Right lobe of liver (tissue), 6 donors: ENCODE measurements at places on chromosomes 7 and 10. TPM values are rescaled to one million over a fixed set of nuclear protein-coding genes. Genes with fewer than 3 reads are reported as not detected.

GRCh38 chr10:119217991-119218490, 10.7 kb downstream of the GRK5 start:
- no peaks in the 10 kb centered on the region for H3K36me3 ChIP-seq
- H3K4me3 ChIP-seq = no peak overlapping the region
- H3K27ac ChIP-seq = no peak overlapping the region

DNA sequence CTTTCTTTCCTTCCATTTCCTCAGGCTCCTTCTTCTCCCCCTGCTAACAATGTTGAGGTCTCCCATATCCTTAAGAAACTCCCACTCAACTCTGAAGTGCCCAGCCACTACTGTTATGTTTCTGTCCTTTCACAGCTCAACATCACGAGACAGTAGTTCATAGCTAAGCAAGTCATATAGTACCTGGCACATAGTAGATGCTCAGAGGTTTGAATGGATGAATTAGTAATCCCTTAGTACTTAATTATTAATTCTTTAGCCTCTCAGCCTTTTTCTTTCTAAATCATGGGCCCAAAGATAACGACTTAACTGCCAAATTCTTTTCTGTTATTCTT, 22.6 kb downstream of the CSGALNACT2 start:
- no peak for DNase-seq
- no peak overlapping the region for H3K4me3 ChIP-seq
- H3K27ac ChIP-seq = no peak overlapping the region
- H3K27me3 ChIP-seq = no peaks in the 10 kb centered on the region
- H3K4me1 ChIP-seq = no peaks in the 10 kb centered on the region
- H3K36me3 ChIP-seq = no peaks in the 10 kb centered on the region

DNA sequence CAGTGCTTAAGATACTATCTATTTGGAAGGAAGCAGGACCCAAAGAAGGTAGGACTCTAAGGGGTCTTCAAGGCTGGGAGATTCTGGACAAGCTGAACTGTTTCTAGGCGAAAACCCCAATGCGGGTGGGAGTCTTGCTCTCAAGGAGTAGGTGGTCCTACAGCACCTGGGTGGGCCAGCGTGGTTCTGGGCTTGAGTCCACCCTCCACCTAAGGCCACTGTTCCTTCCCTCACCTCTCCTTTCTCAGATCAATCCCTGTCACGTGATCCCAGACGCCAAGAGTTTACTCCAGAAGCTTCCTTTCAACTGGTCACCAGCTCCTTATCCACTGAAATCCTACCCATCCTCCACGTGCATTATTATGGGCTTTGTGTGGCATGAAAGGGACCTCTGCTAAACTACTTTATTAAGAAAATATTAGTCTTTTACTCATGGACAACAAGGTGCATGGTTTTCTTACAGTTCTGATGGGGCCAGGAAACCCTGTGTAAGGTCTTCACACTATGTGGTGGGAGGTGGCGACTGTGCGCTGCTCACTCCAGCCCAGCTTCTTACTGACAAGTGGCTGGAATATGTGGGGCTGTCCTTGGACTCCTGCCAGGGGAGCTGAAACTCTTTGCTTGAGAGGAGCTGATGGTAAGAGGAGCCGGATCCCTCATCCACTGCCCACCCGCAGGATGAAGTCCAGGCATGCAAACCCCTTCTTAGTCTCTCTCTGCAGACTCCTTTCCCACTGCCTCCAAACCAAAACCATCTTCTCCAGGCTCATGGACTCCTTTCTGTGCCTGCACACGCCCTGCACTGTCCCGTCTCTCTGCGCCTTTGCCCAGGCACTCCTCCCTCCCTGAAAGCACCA, 1.6 kb downstream of the ZNF746 start:
- DNase-seq = peak; percentile 83
- H3K4me3 ChIP-seq = peak overlapping the region; percentile 67
- H3K27ac ChIP-seq = no peak overlapping the region
- H3K4me1 ChIP-seq = peaks cover 16% of the 10 kb centered on the region
- peaks cover 6% of the 10 kb centered on the region for H3K36me3 ChIP-seq
- no peaks in the 10 kb centered on the region for H3K27me3 ChIP-seq

- H3K27me3 ChIP-seq = no peaks in the 10 kb centered on the region
- no peaks in the 10 kb centered on the region for H3K4me1 ChIP-seq
- H3K4me3 ChIP-seq = no peak overlapping the region
- no peak overlapping the region for H3K27ac ChIP-seq
Observed at GRCh38 chr7:7188091-7188490, 5.7 kb downstream of the C1GALT1 start.

The IQCE gene
- 7.0 TPM for total RNA-seq

DNA sequence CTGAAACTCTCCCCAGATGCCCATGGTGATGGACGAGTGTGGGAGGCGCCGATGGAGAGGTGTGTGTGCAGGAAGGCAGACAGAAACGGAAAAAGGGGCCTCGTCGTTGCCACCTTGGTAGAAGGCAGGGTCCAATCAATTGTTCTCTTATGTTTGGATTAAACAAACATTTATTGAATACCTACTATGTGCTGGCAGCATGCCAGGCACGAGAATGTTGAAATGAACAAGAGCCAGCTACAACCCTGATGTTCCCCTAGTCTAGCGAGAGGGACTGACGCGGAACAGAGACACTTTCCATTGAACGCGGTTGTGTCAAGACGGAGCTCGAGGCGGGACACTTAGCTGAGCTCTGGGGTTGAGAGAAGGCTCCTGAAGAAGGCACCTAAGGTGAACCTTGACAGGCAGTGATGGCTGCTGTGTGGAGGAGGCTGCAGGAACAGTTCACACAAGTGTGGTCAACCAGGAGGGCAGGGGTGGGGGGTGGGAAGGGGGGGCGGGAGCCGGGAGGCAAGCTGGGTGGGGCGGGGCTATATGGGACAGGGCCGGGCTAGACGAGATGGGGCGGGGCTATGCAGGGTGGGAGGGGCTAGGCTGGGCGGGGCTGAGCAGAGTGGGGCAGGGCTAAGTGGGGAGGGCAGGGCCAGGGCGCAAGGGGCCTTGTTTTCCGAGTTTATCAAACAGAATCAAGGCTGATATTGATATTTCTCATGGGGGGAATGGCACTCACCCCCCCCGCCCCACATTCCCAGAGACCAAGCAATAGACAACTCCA, 181.0 kb downstream of the GATA3 start:
- no peak for DNase-seq
- H3K27me3 ChIP-seq = no peaks in the 10 kb centered on the region
- H3K4me1 ChIP-seq = no peaks in the 10 kb centered on the region
- H3K27ac ChIP-seq = no peak overlapping the region

The LZTS2 gene
- total RNA-seq = 13.2 TPM

DNA sequence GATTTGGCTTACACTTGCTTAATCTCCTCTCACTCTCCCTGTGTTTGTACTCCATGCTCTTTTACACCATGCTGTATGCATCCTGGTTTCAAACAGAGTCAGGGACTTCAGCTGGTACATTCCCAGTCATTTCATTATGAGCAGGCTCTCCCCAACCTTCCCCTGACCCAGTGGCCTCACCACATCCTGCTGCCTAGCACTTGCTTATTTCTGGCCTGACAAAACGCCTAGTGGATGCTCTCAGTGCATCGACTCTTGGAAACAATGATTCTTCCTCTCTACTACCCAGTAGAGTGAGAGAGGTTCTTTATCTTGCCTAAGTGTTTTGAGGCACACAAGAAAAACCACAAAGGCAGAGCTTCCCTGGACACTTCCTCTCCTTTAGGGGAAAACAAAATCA, 63.4 kb downstream of the CAV1 start:
- H3K4me1 ChIP-seq = peaks cover 8% of the 10 kb centered on the region
- H3K27me3 ChIP-seq = no peaks in the 10 kb centered on the region
- no peak overlapping the region for H3K4me3 ChIP-seq
- H3K27ac ChIP-seq = no peak overlapping the region
- no peak for DNase-seq

The GPR146 gene
- total RNA-seq = 19.2 TPM

- no peaks in the 10 kb centered on the region for H3K4me1 ChIP-seq
- no peaks in the 10 kb centered on the region for H3K36me3 ChIP-seq
- no peak overlapping the region for H3K4me3 ChIP-seq
- no peaks in the 10 kb centered on the region for H3K27me3 ChIP-seq
- no peak overlapping the region for H3K27ac ChIP-seq
Observed at GRCh38 chr10:121112579-121113384, 261.6 kb downstream of the WDR11 start.

The SLK gene
- total RNA-seq = 14.2 TPM

GRCh38 chr7:77407906-77408305, 8.2 kb downstream of the GSAP start:
- no peak overlapping the region for H3K4me3 ChIP-seq
- peaks cover 6% of the 10 kb centered on the region for H3K4me1 ChIP-seq
- no peak overlapping the region for H3K27ac ChIP-seq
- DNase-seq = no peak

The OGA gene
- total RNA-seq = 36.6 TPM

The ADAM8 gene
- 6.8 TPM for total RNA-seq

The NCF1 gene
- 6.0 TPM for total RNA-seq

The PMS2 gene
- total RNA-seq = 4.8 TPM

The OPALIN gene
- not detected for total RNA-seq

- H3K27ac ChIP-seq = no peak overlapping the region
- no peak overlapping the region for H3K4me3 ChIP-seq
- no peaks in the 10 kb centered on the region for H3K27me3 ChIP-seq
- H3K36me3 ChIP-seq = no peaks in the 10 kb centered on the region
Observed at GRCh38 chr7:92849322-92849721, 12.9 kb upstream of the CDK6 start.
